ENCODE measurements at places on chromosomes 1 and 21.
A peak's percentile ranks its signal among the peaks of the same experiment; 100 is the strongest.

- H3K27me3 ChIP-seq = no peaks in the 10 kb centered on the region
- peaks cover 43% of the 10 kb centered on the region for H3K36me3 ChIP-seq
- peaks cover 40% of the 10 kb centered on the region for H3K4me1 ChIP-seq
- no peak overlapping the region for H3K27ac ChIP-seq
These were observed 14.4 kb downstream of the PRCC start for GRCh38 chr1:156781585-156782186.

DNA sequence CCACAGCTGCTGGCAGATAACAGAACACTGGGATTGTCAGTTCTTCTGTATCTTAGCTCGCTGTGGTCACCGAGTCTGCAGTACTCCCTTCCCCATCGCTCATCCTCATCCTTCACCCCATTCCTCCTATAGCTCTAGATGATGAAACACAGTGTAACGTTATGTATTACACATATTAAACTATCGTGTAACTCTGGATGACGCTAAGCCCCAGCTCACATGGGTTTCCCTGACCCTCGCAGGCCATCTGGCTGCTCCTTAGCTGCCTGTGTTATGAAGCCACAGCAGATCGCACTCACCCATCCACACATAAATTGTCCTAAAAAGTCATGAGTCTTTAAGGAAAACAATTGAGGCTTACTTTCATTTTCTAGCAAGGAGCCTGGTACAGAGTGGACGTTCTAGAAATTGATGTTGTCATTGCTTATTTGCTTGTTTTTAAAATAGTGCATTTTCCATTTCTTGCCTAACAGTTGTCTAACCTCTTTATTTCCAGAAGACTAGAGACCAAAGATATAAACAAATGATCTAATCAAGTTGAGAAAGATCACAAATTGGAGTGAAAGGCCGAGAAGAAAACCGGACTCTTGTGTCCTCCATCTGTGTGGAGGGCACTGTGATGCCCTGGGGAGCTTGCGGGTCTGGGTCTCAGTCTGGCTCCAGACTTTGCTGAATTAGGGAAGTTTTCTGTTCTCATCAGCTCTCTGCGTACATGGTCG, 24.3 kb upstream of the PCP4 start:
- no peak for DNase-seq
- H3K4me3 ChIP-seq = no peak overlapping the region
- peaks cover 11% of the 10 kb centered on the region for H3K27me3 ChIP-seq

DNA sequence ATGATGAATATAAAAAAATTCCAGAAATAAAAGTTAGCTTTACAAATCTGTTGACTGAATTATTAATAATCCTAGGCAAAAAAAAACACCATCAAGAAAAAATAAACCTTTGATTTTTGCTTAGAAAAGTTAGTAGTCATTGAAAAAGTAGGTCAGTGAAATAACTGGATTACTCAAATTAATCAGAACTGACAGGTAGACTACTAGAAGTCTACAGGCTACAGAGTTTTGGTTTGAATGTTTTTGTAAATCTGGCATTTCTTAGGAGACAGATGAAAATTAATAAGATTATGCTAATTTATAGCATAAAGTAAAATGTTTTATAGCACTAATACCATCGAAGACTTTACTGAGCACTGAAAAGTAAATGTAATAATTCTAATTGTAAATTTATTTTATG, 511.9 kb downstream of the PTPRC start:
- H3K4me1 ChIP-seq = peaks cover 29% of the 10 kb centered on the region
- H3K36me3 ChIP-seq = no peaks in the 10 kb centered on the region
- H3K27ac ChIP-seq = no peak overlapping the region
- H3K4me3 ChIP-seq = no peak overlapping the region
- no peak for DNase-seq
- H3K27me3 ChIP-seq = peaks cover 34% of the 10 kb centered on the region

- H3K4me1 ChIP-seq = peaks cover 4% of the 10 kb centered on the region
- H3K4me3 ChIP-seq = peak overlapping the region; percentile 95
- DNase-seq = no peak
- H3K27ac ChIP-seq = peak overlapping the region; percentile 92
- H3K27me3 ChIP-seq = peaks cover 3% of the 10 kb centered on the region
- H3K36me3 ChIP-seq = peaks cover 17% of the 10 kb centered on the region
These were observed 750 bp downstream of the SYNJ1 start for GRCh38 chr21:32726839-32727686.

GRCh38 chr1:118564961-118565703, 380.1 kb upstream of the SPAG17 start:
- H3K36me3 ChIP-seq = no peaks in the 10 kb centered on the region
- no peak for DNase-seq
- no peak overlapping the region for H3K4me3 ChIP-seq
- H3K27ac ChIP-seq = no peak overlapping the region
- H3K4me1 ChIP-seq = no peaks in the 10 kb centered on the region

DNA sequence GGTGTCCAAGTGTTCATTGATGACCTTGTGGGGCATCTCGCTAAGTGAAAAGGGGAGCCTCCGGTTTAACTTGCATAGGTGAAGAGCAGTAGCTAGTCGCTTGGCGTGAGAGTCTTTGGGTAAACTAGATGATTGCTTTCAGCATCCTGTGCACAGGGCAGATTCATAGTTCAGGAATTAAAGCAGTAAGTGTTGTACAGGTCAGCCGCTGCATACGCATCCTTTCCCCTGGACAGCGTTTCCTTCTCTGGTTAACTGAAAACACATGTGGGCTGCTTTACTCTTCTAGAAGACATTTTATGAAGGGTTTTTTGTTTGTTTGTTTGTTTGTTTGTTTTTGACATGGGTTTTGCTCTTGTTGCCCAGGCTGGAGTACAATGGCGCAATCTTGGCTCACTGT, 12.1 kb downstream of the NDUFV3 start:
- H3K27me3 ChIP-seq = no peaks in the 10 kb centered on the region
- no peak overlapping the region for H3K27ac ChIP-seq

DNA sequence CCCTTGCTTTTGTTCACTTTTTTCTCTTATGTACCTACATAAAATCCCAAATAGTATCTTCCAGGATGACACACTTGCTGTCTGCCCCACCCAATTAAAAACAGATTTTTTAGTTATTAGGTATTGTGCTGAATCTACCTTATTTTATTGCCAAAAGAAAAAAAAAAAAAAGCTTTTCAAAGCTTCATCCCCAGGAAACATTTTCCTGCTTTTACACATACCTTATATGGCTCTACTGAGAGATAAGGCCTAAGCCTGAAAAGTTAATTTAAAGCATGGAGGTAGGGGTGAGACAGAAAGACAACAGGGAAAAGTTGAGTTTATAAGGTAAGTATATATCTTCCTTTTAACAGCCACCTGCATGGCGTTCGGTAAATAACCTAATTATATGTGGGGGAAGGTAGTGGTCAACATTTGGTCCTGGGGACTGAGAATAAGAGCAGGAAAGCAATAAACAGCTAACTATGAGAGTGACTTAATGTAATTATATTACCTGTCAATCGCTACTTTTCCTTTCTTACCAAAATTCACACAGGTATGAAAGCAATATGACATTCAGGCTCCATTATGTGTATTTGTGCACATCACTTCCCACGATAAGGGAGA, 54.6 kb upstream of the BOLA1 start:
- H3K27me3 ChIP-seq = no peaks in the 10 kb centered on the region
- peaks cover 33% of the 10 kb centered on the region for H3K4me1 ChIP-seq
- H3K27ac ChIP-seq = peak overlapping the region; percentile 34

- H3K27me3 ChIP-seq = peaks cover 55% of the 10 kb centered on the region
- H3K27ac ChIP-seq = no peak overlapping the region
- no peak for DNase-seq
These were observed 1.7 kb downstream of the KCNJ10 start for GRCh38 chr1:160068225-160068624.

DNA sequence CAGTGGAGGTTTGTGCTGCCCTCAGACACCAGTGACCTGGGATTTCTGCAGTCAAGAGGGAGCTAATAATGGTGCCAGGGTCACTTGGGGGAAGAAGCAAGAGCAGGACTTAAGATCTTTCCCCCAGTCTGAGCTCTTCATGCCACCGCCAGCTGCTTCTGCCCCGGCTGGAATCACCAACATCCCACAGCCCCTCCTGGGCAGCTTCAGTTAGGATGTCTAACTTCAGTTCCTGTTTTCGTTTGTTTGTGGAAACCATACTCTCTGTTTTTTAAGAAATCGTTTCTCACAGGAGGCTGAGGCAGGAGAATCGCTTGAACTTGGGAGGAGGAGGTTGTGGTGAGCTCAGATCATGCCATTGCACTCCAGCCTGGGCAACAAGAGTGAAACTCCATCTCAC, 25.6 kb upstream of the PRDM2 start:
- H3K4me3 ChIP-seq = no peak overlapping the region
- H3K36me3 ChIP-seq = no peaks in the 10 kb centered on the region
- H3K27ac ChIP-seq = peak overlapping the region; percentile 48
- no peaks in the 10 kb centered on the region for H3K27me3 ChIP-seq

DNA sequence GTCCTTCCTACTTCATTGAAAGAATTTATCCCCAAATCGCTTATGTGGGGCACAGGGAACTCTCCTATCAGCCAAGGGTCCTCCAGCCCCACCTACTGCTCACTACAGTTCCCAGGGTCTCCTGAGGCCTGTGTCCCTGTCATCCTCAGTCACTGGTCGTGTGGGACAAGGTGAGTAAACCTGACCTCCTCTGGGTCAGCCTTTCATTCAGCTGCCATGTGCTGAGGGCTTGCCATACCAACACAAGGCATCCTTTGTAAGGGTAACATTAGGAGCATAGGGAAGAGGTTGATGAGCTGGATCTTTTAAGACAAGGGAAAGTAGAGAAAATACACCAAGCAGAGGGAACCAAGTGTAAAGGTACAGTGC, 11.2 kb upstream of the SNAPIN start:
- DNase-seq = no peak
- peaks cover 17% of the 10 kb centered on the region for H3K4me1 ChIP-seq

DNA sequence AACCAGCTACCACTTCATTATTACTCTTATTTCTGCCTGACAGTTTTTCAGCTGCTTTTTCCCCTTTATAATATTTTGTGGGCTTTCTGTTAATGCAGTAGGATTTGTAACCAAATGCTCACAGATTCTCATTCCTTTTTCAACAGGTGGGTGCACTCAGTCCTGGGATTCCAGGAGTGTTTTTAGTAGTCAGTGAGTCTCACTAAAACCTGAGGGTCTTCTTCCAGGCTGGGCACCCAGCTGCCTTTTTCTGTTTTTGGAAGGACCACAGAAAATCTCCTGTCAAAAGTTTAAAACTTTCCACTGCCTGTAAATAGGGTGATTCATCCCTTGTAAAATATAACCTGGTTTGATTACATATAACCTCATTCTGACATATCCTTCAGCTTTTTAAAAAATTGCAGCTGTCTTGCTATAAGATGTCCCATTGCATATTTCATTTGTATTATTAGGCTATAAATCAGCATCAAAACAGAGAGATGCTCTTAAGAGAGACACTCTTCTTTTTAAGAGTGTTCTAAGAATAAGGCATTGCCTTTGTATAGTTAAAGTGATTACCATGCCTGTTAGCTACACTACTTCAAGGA, 16.8 kb upstream of the CEP350 start:
- no peaks in the 10 kb centered on the region for H3K27me3 ChIP-seq
- H3K27ac ChIP-seq = no peak overlapping the region
- H3K36me3 ChIP-seq = no peaks in the 10 kb centered on the region
- no peak for DNase-seq
- no peak overlapping the region for H3K4me3 ChIP-seq

DNA sequence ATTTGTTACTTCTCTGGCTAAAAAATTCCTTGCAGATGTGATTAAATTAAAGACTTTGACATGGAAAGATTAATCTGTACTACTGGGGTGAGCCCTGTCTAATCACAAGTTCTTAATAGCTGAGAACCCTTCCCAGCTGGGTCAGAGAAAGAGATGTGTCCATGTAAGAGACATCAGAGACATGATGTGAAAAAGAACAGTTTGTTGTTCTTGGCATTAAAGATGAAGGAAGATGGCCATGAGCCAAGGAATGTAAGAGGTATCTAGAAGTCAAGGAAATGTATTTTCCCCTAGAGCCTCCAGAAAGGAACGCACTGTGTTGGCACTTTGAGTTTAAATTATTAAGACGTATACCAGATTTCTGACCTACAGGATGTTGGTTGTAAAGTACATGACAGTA, 1271.5 kb upstream of the PRMT6 start:
- no peaks in the 10 kb centered on the region for H3K27me3 ChIP-seq
- no peak for DNase-seq
- no peak overlapping the region for H3K27ac ChIP-seq
- no peak overlapping the region for H3K4me3 ChIP-seq

DNA sequence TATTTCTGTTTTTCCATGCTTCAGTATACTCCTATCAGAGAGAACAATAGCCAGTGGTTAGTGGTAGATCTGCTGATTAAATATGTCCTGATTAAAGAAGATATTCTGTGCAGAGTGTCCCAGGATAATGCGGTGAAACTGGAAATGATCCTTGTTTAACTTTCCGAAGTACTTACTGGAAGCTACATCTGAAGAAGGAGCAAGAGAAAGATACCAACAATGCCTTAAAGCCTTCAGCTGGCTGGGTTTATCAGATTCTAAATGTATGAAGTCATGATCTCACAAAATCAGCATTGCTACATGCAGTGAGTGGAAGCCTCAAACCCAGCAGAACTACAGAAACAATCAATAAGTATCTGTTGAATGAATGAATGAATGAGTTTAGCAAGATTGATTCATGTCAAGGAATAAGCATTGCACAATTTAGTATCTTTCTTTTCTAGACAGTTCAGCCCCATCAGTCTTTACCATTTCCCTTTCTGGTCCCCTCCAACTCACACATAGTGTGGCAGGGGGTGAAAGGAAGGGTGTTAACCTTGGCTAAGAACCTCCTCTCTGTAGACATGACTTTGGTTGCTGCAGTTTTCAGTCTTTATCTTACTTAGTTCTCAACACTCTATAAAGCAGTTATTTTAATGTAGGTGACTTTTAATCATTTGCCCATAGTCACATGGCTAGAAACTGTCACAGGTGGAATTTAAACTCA, 24.7 kb upstream of the DNASE2B start:
- H3K36me3 ChIP-seq = no peaks in the 10 kb centered on the region
- no peak for DNase-seq
- no peaks in the 10 kb centered on the region for H3K4me1 ChIP-seq
- no peak overlapping the region for H3K4me3 ChIP-seq
- no peaks in the 10 kb centered on the region for H3K27me3 ChIP-seq
- no peak overlapping the region for H3K27ac ChIP-seq

- no peaks in the 10 kb centered on the region for H3K27me3 ChIP-seq
- H3K27ac ChIP-seq = no peak overlapping the region
- H3K36me3 ChIP-seq = no peaks in the 10 kb centered on the region
- no peaks in the 10 kb centered on the region for H3K4me1 ChIP-seq
- DNase-seq = no peak
- H3K4me3 ChIP-seq = no peak overlapping the region
These were observed 56.0 kb upstream of the CD53 start for GRCh38 chr1:110816945-110817344.

DNA sequence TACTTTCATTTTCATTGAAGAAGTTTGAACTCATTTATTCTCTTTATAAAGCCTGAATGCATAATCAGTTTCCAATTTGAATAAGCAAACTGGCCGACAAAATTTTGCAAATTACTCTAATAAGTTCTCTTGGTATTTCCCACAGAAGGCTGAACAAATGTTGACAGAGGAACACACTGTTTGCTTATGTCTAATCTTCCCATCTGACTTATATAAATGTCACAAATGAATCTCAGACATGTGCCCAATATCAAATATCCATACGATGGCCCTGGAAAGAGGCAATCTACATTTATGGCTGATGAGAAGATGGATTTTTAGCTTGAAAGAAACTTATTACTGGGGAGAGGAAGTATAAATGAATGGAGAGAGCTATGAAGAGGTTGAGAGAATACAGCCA, 380.6 kb upstream of the ZRANB2 start:
- no peaks in the 10 kb centered on the region for H3K36me3 ChIP-seq
- no peak overlapping the region for H3K27ac ChIP-seq
- no peak overlapping the region for H3K4me3 ChIP-seq
- H3K27me3 ChIP-seq = no peaks in the 10 kb centered on the region

GRCh38 chr1:94094469-94095111, 26.4 kb downstream of the ABCA4 start:
- no peaks in the 10 kb centered on the region for H3K36me3 ChIP-seq
- H3K4me1 ChIP-seq = peaks cover 18% of the 10 kb centered on the region
- no peak overlapping the region for H3K27ac ChIP-seq
- no peak overlapping the region for H3K4me3 ChIP-seq
